ENCODE measurements at places on chromosomes 2 and 18.
A peak's percentile ranks its signal among the peaks of the same experiment; 100 is the strongest.

- DNase-seq, result peak; percentile 87
These were observed at the start of gene PPP4R1 for GRCh38 chr18:9614401-9615279. Gene PPP4R1, minus strand, starts transcription at chr18:9614559. Its CDS starts 75 bp downstream, at chr18:9614484.

DNA sequence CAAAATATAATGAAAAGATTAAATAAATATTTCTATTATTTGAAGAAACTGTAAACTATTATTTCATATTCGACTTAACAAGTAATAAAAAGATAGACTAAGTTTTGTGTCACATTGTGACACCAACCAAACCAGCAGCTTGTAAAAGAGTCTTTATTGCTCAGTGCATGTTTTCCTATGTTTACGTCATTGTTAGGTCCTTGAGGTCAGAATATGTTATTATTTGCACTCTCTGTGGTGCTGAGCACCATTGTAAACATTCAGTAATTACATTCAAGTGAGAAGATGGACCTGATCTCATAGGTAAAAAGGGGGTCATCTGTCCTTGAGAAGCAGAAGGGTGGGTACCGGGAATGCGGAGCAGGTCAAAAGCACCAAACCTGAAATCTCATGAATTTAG lies 1999.1 kb upstream of the CELF4 start:
- no peak for DNase-seq

DNA sequence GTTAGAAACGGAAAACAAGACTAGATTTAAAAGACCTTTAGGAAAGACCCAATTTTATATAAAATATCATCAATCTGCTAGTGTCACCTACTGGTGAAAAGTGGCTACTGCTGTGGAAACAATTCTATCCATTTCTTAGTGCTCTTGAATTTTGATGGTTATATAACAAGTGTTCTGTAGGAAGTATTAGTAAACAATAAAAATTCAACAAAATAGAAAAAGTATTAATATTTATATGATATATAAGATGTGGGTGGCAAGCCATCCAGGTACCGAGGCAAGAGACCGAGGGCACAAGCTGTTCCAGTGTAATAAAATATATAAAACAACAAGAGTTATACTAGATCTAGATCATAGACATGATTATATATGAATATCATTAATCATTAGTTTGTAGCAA lies 6.2 kb upstream of the TMEM87B start:
- DNase-seq, result peak; percentile 81

DNA sequence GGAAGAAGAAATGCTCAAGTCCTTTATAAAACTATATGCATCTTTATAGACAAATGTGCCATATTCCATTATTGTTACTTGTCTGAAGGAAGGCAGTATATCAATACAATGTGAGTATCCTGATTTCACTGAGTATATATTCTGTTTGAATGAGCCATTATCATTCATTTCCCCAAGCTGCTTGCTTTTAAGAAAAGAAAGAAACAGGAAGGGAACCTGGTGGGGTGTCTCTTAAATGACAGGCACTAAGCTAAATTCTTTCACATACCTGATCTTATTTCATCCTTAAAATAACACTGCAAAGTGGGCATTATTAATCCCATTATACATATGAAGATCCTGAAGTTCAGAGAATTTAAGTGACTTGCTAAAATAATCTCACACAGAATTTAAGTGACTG lies 307.9 kb downstream of the SLC8A1 start:
- no peak for DNase-seq

DNA sequence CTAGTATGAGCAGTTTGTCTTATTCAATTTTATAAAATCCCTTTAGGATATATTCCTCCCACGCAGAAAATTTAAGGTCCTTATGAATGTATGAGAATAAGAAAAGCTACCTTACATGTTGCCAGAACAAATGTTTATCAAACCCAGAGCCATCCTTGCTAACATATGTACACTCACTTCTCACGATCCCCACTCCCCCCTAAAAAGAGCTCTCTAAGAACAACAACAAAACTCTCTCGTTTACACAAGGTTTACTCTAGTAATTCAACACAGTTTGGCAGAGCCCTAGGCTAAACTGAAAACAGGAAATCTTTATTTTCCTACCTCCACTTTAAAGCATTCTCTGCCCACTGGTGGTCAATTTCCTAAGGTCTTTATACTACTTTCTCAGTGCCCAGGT lies 504.9 kb downstream of the ZEB2 start:
- DNase-seq, result no peak

- peak; percentile 61 for DNase-seq
These were observed 916 bp upstream of the PDCD1 start for GRCh38 chr2:241859436-241860183.
